ENCODE measurements at places on chromosomes 7 and 10.

DNA sequence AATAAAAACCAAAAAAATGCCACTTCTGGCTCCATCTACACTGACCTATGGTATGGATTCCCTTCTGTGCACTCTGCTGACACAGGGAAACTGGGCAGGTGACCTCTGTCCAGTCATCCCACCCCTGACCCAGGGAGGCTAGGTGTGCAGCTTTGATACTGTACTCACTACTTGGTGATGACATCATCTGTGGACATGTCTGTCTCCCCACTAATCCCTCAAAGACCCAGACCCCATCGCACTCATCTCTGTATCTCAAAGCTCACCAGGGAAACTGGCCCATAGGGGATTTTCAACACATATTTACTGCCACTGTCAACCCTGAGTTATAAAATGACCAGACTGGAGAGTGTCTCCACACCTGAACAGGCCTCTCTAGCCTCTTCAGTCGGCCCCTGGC lies 10.6 kb downstream of the SGMS1 start:
- DNase-seq, result no peak

DNA sequence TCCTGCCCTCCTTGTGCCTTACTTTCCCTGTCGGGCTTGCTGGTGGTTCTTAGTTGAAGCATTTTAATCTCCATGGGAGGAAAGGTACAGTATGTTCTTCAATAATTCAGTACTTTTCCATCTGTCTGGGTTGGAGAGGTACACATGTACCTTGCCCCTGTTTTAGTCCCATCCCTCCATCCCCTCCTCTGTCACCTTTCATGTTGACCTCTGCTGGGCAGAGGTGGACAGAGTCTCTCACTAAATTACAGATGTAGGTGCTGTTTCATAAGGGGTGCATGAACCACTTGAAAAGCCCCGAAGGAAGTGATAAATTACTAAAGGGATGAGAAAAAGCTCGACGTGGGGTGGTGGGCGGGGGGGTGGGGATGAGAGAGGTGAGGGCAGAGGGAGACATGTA lies 5.4 kb downstream of the AGFG2 start:
- no peak for DNase-seq

- DNase-seq, result no peak
Observed at GRCh38 chr10:49227406-49227805, 39.2 kb upstream of the TMEM273 start.

GRCh38 chr7:28695300-28696295 lies 262.5 kb downstream of the TRIL start:
- no peak for DNase-seq

- no peak for DNase-seq
Observed at GRCh38 chr10:127911218-127911866, 4.4 kb downstream of the PTPRE start.

DNA sequence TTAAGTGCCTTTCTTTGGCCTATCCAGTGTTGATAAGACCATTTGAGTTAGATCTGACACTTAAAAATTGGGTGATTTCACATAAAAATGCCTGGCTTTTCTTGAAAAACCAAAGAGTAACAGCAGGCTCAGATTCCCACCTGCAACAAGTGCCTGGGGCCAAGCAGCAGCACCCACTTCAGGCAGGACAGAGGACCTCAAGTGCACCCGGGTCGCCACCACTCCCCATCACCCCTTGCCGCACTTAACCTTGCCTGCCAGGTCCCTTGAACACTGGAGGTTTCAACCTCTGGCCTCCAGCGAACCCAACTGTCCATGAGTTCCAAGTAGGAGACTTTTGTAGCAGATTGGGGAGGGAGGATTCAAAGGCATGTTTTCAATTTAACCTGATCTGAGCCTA lies 30.8 kb downstream of the PDIA4 start:
- DNase-seq, result no peak

DNA sequence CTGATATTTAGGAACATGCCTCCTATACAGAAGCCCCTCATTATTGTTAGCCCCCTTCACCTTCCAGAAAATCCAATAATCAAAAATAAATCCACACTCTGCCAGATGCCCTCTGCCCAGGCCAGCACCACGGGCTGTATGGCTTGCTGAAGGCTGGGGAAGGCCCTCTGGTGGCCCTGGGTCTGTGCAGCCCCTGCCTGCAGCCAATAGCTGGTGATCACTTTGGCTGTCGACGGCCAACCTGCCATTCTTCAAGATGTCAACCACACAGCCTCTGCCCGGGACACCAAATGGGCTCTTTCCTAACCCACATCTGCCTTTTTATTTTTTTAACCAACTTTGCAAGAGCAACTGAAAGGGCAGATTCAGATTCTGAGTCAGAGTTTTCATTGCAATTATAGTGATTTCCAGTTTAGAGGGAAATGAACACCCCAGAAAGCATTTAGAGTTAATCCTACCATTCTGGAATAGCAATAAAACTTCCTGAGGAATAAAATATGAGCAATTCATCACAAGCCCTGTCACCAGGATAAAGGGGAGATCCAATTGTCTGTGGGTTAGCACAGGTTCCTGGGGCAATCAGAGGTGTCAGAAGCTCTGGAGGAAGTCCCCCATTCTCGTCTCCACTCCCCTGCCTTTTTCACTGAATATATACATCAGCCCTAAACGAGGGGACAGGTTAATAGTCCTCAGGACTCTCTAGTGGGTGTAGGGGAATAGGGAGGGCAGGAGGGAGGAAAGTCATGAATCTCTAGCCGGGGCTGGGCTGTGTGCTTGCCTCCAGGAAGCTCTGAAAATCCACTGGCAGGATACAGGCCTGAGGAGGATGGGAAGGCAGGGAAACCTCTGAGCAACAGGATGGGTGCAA lies 211.3 kb downstream of the GRID1 start:
- no peak for DNase-seq

DNA sequence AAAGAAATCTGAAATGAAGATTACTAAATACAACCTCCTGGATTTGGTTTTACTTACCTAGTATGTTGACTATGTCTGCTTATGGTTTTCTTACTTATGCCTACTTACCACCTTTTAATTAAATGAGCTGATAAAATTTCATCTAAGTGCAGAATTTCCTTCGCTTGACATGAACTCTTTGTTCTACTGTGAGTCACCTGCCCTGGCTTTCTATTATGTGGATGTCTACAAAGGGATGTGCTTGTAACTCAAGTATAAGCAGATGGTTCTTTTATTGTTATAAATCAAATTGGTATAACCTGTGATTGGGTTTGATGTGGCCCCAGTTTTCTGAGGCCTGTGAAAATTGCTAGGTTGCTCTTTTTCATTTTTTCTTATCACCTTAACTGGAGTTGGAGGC lies 389.1 kb upstream of the ANKRD30A start:
- DNase-seq, result no peak

DNA sequence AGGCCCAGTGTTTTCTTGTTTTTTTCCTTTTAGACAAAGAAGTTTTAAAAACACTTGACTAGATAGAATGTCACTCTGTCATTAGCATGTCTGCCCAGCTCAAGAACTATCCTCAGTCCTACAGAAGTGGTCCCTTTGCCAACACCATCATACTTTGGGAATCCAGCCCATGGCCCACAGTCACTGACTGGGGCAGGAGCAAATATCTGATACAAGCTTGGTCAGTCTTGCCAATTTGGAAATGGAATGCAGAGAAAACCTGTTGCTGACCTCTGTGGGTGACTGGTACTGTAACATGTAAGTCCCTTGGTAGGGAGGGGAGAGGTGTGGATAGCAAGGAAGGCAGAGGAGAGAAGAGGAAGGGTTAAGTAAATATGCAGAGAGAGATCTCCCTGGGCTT lies 47.8 kb downstream of the IPMK start:
- no peak for DNase-seq

DNA sequence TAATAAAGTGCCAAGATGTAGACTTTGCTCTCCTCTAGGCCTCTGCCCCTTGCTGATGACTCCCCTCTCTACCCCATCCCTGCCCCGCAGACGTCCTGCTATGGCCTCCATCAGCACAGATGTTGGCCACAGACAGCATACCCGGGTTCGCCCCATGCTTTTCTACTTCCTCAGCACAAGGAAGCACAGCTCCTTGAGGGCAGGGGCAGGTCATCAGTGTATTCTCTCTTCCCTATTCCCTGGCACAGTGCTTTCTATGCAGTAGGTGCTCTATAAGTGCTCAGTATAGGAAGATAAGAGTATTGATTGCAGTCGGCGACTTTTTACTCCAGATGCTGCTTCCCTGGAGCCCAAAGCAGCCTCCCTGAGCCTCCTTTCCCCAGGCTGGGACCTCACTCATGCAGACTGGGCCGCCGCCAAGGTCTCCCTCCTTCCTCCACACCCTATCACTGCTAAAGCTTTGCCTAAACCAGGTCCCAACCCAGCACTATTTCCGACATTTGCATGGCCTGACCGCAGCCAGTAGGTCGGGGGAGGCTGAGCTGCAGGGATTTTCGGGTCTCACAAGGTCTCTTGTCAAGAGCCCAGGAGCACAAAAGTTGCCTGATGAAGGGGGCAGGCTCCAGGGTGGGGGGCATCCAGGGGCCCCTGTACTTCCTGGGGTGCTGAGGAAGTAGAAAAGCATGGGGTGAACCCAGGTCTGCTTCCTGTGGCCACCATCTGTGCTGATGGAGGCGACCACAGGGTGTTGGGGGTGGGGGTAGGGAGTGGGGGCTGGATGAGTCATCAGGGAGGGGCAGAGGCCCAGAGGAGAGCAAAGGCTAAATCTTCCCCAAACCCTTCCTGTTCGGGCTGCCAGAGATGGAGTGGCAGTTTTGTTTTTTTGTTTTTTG lies 8.0 kb downstream of the CALHM3 start:
- peak; percentile 81 for DNase-seq

- DNase-seq, result no peak
Observed at GRCh38 chr7:24233386-24233785, 50.6 kb upstream of the NPY start.

GRCh38 chr7:74561898-74562613 lies 95.5 kb upstream of the GTF2I start:
- DNase-seq, result no peak

- no peak for DNase-seq
Observed at GRCh38 chr10:110431659-110432058, 66.0 kb upstream of the DUSP5 start.

DNA sequence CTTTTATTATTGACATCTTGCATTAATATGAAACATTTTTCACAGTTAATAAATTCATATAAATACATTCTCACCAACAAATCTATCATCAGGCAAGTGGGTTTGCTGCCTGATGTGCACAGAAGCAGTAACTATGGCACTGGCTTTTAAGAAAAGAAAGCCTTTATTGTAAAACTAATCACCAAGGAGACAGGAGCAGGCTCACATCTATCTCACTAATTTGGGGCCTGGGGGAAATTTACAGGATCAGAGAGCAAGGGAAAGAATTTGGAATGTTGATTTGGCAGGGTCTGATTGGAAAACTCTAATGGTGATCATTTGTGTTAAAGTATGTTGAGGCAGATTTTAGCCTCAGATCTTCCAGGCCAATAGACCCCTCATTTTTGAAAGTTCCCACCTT lies 605.7 kb downstream of the POM121L12 start:
- DNase-seq, result no peak

GRCh38 chr7:127047521-127047920 lies 205.2 kb downstream of the GRM8 start:
- DNase-seq, result no peak

- DNase-seq, result no peak
Observed at GRCh38 chr10:79188154-79188965, 119.6 kb downstream of the ZMIZ1 start.

DNA sequence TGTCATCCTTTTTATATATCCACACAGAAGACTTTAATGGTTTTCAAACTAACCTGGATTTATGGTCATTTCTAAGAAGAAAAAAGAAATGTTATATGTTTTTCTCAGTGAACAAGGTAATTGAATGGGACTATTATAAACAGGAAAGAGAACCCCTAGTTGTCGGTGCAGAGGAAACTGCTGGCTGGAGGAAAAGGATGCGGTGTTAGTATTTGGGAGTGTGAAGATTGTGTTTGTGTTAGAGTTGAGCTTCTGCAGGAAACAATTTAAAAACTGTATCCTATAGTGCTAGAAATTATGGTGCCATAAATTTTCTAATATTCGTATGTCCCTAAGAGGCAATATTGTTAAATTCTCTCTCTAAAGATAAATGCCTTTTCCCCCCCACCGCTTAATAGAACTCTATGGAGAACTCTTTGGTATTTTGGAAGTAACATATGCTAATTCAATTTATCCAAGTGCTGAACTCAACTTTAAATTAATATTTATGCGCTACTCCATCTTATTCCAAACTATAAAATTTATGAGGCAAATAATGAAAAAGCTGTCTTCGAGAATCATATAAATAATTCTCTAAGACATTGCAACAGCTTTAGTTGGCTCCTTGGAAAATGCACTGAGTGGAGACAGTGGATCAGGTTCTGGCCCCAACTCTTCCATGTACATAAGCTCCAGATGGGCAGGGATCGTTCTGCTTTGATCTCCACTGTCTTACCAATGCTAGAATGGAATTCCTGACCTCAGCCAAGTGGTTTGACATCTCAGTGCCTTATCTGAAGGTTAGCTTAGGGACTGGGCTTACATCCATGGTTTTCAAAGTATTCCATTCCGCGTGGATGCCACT lies 5.6 kb downstream of the BZW2 start:
- no peak for DNase-seq
